ENCODE measurements at places on chromosomes 6 and 20. TPM values are rescaled to one million over a fixed set of nuclear protein-coding genes. Genes with fewer than 3 reads are reported as not detected.

NNAT gene
- 39.2 TPM for total RNA-seq

TTBK1 gene
- 0.29 TPM for total RNA-seq

ELOVL4 gene
- 2.3 TPM for total RNA-seq

CTCFL gene
- 0.88 TPM for total RNA-seq
